ENCODE measurements at places on chromosomes 2 and 18.

GRCh38 chr2:85017411-85018048 is 46.6 kb downstream of the KCMF1 start:
- no peak for DNase-seq

DNA sequence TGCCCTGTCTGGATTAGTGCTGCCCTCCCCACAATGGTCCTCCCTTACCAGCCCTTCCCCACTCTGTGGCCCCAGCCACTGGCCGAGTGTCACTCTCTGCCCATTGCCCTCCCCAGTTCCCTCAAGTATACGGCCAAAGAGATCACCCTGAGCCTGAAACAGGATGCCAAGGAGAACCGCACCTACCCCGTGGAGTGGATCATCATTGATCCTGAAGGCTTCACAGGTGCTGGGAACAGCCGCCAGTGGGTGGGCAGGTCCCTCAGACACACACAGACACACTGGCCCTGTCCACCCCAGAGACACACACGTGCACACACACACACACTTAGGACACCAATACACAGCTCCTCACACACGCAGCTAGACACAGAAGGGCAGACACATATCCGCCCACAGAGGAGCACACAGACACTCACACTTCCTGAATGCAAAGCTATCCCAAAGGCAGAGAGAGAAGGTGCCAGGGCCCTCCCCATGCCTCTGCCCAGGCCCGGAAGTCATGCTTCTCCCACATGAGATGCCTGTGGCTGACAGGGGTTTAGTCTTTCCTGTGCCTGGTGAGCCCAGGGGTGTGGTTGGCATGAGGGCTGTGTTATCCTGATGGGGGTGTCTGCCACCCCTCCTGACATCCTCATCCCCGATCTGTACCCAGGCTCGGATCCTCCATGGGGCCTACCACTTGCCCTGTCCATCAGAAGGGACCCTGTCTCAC is 2.9 kb downstream of the CHRND start:
- no peak for DNase-seq

GRCh38 chr18:68840554-68841263 is 42.8 kb downstream of the CCDC102B start:
- DNase-seq, result no peak

- DNase-seq, result no peak
These were observed 298.2 kb downstream of the CNTNAP5 start for GRCh38 chr2:124323321-124323720.

GRCh38 chr2:205428811-205429210 is 253.5 kb upstream of the NRP2 start:
- no peak for DNase-seq

Measured in esophagus squamous epithelium (tissue), 5 donors.